ENCODE measurements at places on chromosomes 12 and 14.
A peak's percentile ranks its signal among the peaks of the same experiment; 100 is the strongest.

DNA sequence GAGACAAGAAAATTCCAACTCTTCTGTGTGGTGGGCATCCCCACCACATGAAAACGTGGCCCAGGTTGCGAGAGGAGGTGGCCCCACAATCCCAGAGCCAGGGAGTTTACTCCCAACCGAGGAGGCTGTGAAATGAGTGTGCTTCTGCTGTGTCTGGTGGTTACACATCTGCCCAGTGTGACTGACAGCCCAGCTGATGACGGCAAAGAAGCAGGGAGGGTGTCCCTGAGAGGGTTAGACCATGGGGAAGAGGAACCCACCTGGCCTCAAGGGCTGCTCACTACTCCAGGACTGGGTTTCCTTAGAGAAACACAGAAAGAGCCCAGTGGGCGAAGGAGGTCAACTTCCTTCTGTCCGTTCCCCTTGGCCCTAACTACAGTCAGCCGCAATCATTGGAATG, 24.6 kb downstream of the ZFP36L1 start:
- DNase-seq = no peak

- no peak for DNase-seq
Measured at GRCh38 chr12:81021834-81022233, 56.0 kb upstream of the ACSS3 start.

DNA sequence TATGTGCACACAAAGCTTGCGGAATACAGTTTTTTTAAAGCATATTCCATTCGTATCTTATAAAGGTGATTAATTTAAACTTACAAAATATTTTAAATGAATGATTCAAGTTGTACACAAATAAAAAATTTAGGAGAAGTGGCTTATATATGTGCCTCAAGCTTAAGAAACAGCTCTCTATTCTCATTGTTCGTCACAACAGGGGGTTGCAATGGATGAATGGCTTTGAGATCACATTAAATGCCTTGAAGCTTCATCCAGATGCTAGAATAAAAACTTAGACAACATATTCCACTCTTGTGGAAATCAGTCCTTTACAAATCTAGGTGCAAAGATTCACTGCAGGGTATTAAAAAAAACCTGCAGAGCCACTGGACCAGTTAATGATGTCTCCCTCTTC, 303.9 kb upstream of the LRFN5 start:
- DNase-seq = no peak

DNA sequence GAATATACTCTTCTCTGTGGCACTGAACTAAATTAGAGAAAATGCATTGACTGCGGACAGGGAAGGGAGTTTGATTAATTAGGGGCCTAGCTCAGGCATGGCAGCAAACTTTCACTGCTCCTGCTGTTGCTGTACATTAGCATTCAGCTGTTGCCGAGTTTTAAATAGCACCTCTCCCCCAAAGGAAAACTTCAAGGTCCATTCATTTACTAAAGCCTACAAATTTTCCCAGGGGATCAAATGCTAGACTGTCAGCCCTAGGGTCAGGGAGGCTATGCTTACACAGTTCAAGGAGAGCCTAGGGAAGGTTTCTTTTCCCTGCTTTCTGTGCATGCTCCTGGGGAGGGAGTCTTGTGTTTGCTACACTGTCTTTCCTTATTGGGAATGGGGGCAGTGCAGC, 60.0 kb upstream of the GZMB start:
- DNase-seq = no peak

- no peak for DNase-seq
Measured at GRCh38 chr12:54585243-54585642, 3.2 kb downstream of the PPP1R1A start.

- DNase-seq = no peak
Measured at GRCh38 chr12:27924350-27925135, 48.0 kb downstream of the PTHLH start.

DNA sequence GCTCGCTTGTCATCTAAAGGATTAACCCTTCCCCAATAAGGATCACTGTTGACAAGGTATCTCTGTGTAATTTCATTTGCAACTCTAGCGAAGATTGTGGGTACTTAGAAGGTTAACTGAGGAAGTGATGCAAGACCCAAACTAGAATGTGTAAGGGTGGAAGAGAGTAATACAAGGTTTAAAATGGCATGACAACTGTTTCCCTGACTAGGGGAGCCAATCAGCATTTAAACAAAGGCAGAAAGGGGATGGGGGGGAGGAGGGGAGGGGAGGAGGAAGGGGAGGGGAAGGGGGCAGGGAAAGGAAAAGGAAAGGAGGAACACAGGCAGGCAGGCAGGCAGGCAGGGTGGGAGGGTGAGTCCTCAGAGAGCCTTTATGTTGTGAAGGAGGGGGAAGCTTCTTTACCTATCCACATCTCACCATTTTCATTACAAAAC, 31.1 kb downstream of the NRDE2 start:
- no peak for DNase-seq

DNA sequence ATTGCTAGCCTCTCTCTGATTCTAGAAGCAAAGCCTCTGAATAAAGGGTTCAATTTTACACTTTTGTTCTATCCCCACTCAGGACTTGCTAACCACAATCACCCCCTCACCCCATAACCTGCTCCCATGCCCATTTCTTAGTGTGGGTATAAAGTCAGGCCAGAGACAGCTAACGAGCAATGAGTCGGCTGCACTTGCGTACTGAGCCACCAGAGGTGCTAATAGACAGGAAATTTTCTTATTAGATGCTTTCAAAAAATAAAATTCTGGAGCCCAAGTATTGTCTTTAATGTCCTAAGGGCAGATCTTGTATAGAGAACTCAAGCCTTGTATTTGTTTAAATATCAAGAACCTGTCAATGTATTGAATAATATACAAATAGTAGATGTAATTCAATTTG, 256.9 kb downstream of the SYT1 start:
- DNase-seq = no peak

- no peak for DNase-seq
Measured at GRCh38 chr12:87092421-87092820, 836.2 kb upstream of the MGAT4C start.

DNA sequence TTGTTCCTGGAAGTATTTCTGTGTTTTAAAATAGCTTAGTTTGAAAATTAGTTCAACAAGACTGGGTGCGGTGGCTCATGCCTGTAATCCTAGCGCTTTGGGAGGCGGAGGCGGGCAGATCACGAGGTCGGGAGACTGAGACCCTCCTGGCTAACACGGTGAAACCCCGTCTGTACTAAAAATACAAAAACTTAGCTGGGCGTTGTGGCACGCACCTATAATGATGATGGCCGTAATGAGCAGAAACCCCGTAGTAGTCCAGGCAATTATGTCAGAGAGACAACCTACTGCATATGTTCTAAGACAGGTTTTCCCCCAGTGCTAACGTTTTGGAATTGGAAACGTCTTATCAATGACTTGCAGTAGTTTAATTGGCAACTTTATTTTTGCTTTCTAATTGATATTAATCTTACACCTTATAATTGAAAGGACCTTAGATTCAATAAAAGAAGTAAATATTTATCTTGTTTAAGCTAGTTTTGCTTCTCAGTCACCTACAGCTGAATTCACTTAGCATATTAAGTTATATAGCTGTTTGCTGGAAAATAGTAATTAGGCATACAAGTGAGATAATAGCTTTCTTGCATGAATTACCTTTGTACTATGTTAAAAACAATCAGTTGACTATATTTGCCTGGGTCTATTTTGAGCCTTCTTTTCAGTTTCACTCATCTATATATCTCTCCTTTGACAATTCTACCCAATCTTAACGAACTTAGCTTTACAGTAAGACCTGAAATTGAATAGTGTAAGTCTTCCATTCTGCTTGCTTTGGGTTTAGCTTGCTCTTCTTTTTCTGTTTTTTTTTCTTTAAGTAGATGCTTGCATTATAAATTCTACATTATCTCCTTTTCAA, 15.6 kb downstream of the CLECL1 start:
- no peak for DNase-seq

DNA sequence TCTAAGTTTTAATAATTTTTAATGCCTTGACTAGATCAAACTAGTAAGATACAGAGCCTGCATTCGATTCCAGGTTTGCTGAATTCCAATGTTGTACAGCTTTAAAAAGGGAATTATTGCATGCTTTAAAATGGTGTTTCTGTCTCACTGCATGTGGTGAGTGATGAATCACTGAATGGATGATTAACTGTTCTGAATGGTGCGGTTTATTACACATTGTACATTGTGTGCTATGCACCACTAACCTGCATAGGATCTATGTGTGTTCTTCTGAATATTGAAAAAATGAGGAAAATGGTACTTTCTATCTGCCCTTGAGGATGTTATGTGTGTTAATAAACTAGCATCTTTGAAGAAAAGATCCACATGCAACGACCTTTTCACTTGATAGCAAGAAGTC, 231.7 kb downstream of the NRXN3 start:
- DNase-seq = no peak

- DNase-seq = no peak
Measured at GRCh38 chr14:85853996-85854526, 324.1 kb downstream of the FLRT2 start.

- no peak for DNase-seq
Measured at GRCh38 chr14:24389226-24389848, 9.5 kb upstream of the NYNRIN start.

DNA sequence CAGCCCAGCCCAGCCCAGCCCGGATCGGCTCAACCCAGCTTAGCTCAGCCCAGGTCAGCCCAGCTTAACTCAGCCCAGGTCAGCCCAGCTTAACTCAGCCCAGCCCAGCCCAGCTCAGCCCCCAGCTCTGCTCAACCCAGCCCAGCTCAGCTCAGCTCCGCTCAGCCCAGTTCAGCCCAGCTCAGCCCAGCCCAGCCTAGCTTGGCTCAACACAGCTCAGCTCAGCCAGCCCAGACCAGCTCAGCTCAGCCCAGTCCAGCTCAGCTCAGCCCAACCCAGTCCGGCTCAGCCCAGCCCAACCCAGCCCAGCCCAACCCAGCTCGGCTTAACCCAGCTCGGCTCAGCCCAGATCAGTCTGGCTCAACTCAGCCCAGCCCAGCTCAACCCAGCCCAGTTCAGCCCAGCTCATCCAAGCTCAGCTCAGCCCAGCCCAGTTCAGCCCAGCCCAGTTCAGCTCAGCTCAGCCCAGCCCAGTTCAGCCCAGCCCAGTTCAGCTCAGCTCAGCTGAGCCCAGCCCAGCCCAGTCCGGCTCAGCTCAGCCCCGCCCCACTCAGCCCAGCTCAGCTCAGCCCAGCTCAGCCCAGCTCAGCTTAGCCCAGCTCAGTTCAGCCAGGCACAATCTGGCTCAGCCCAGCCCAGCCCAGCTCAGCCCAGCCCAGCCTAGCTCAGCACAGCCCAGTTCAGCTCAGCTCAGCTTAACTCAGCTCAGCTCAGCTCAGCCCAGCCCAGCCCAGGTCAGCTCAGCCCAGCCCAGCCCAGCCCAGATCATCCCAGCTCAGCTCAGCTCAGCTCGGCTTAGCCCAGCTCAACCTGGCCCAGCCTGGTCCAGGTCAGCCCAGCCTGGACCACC, 331.7 kb downstream of the TMEM121 start:
- no peak for DNase-seq

GRCh38 chr12:122204167-122205052, 901 bp downstream of the B3GNT4 start:
- DNase-seq = no peak

- DNase-seq = no peak
Measured at GRCh38 chr14:105568859-105569766, 42.7 kb downstream of the TMEM121 start.

DNA sequence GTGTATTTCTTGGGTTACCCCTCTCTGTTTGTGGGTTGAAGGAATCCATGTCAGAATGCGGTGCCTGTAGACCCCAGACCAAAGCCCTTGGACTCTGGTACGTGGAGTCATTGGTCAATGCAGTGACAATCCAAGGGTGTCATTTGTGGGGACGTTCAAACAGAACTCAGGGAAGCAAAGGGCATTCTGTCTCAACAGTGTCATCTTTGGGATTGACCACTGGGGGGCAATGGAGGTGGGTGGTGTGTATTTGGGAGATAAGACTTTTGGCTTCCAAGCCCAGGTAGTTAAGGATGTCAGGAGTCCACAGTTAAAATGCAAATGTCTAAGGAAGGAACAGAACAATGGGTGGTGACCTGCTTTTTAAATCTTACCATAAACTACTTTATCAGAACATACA, 54.6 kb upstream of the CCDC175 start:
- peak; percentile 21 for DNase-seq

- DNase-seq = no peak
Measured at GRCh38 chr12:77847060-77847541, 16.4 kb downstream of the NAV3 start.

- no peak for DNase-seq
Measured at GRCh38 chr12:107654873-107655272, 30.7 kb upstream of the PWP1 start.
